Smooth muscle cell of the brain vasculature (primary cell): ENCODE measurements at places on chromosomes 12 and 14.

DNA sequence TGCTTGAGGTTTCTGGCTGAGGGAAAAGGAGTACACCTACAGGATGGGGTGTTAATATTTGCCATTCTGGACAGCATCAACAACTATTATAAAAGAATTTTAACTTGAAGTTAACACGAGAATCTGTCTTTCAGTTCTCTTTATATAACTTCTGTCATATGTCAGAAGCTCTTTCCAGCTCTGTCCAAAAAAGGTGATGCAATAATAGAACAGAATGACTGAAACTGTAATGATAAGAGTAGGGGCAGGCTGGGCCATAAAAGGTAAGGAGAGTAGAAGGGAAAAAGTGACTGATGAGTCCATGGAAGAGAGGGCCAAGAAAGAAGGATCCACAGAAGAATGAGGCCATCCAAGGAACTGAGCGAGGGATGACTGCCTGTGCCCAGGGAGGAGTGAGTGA, 966.7 kb upstream of the FBXO33 start:
- no peak for DNase-seq

DNA sequence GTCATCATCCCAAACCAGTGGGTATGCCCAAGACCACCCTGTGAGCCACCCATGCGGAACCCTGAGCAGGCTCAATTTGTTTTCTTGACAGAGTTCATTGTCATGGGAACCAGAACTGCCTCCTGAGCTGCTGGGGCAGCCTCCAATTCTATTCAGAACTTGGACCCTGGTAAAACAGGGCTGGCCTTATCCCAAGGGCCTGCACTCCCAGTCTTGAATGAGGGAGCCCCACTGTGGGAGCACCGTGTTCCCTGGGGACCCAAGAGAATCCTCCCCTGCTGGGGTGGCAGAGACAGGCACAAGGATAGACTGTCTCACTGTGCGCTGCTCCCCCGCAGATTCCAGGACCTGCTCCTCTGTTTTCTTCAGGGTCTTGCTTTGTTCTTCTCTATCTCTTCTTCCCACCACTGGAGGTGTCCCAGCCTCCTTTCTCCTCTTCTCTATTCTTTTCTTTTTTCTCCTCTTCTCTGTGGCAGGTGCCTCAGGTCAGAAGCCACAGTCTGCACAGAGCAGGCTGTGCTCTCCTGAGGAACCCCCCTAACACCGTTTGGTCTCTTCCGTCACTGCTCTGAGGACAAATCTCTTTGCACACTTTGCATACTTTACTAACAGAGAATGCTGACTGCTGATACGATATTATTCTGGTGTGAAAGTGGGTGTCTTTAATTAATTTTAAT, 31.2 kb upstream of the CHPT1 start:
- no peak for DNase-seq

- DNase-seq: peak; percentile 24
Measured at GRCh38 chr14:36070031-36070719, 106.3 kb downstream of the PTCSC3 start.

DNA sequence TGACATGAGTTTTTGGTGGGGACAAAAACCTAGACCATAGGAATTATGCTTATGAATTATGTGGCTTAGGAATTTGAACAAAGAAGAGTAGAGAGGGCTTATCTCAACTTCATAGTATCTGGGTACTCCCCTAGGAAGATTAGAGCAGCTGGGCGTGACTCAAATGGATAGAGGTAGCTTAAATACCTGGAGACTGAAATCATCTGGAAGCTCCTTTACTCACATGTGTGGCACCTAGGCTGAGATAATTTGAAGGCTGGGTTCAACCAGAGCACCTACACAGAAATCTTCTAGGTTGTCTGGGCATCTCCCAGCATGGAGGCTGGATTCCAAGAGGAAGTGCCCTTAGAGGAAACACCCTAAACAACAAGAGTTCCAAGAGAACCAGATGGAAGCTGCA, 393.9 kb downstream of the ADAMTS20 start:
- no peak for DNase-seq

DNA sequence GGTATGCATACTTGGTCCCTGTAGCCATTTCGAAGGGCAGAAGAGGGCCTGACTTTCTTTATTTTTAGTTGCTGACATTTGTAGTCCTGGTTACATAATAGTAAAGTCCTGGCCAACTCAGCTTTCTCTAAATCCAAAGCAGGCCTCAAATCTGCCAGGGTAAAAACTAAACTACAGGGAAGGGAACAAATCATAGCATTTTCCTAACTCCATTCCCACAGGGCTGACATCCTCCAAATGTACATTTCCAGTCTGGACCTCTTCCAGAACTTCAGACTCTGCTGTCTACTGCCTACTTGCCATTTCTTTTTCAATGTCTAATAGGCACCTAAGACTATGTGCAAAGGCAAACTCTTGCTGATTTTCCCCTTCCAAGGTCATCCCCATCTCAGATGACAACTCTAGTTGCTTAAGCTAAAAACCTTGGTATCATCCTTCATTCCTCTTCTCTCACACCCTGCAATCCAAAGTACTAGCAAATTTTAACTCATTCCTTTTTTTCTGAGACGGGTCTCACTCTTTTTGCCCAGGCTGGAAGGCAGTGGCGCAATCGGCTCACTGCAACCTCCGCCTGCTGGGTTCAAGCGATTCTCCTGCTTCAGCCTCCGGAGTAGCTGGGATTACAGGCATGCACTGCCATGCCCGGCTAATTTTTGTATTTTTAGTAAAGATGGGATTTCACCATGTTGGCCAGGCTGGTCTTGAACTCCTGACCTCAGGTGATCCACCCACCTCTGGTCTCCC, 2.0 kb downstream of the DDIT3 start:
- no peak for DNase-seq

- DNase-seq: no peak
Measured at GRCh38 chr12:131829356-131829747, 1.2 kb downstream of the MMP17 start.

DNA sequence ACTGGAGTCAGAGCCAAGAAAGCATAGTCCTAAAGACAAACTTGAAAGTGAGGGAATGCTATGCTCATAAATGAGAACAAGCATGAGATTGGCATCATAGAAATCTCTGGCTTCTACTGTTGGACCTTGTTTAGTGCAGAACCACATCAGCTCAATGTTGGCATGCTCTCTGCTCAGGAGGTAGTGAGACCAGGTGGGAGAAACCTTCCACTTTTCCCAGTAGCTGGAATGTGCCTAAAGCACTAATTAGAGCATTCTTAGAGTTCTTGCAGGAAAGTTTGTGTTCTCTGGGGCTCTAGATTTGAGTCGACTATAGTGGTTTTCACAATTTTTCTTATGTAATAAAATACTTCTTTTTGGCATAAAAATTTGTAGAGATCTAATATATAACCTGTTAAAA, 159.7 kb upstream of the PRICKLE1 start:
- no peak for DNase-seq

DNA sequence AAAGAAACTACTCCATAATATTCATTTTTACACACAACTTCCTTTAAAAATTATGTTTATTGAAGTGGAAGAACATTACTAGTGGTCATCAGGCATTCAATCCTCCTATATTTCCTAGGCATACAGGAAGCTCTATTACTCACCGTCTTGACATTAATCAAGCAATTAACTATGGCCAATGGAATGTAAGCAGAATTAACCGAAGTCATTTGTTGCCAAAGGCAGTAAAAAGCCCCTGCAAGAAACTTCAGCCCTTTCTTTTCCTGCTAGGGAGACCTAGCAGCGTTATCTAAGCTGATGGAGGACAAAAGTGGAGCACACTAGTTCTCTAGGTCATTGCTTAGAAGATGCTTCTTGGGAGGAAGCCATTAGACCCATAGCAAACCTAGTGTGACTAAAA, 399.6 kb downstream of the KCNH5 start:
- no peak for DNase-seq

GRCh38 chr14:104513641-104514046, 65.9 kb upstream of the C14orf180 start:
- no peak for DNase-seq

GRCh38 chr12:20188930-20189653, 179.2 kb upstream of the PDE3A start:
- no peak for DNase-seq

DNA sequence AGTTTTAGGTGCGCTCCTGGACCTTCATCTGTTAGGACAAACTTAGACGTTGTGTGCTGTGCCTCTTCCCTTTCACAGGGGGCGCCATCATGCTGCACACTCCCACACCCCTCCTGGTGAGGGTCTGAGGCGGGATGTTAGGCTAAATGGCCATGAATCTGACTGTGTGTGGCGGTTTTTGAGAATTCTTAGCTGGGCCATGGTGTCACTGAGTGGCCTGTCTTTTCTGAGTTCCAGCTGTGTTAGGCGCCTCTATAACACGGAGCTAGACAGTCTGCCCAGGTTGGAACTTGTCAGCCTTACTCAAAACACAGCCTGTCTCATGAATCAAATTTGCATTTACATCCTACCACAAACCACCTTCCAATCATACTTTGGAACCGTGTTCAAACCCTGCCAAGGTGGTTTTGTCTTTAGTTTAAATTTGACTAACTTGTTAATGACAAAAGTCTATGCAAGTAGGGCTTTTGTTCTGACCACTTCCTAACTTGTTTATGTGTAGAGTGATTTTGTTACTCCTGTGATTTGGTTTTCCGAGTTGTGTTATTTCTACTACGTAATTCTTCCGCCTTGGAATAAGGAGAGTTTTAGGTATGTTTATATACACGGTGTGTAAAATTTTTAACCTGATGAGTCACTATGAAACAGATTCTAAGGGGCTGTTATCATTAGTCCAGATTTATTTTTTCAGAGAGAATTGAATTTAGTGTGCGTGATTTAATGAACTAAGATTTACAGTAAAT, 19.6 kb downstream of the ACVR1B start:
- no peak for DNase-seq

GRCh38 chr14:103736546-103737431, 21.2 kb downstream of the ZFYVE21 start:
- DNase-seq: no peak

- no peak for DNase-seq
Measured at GRCh38 chr12:18327036-18327435, 65.7 kb downstream of the PIK3C2G start.

DNA sequence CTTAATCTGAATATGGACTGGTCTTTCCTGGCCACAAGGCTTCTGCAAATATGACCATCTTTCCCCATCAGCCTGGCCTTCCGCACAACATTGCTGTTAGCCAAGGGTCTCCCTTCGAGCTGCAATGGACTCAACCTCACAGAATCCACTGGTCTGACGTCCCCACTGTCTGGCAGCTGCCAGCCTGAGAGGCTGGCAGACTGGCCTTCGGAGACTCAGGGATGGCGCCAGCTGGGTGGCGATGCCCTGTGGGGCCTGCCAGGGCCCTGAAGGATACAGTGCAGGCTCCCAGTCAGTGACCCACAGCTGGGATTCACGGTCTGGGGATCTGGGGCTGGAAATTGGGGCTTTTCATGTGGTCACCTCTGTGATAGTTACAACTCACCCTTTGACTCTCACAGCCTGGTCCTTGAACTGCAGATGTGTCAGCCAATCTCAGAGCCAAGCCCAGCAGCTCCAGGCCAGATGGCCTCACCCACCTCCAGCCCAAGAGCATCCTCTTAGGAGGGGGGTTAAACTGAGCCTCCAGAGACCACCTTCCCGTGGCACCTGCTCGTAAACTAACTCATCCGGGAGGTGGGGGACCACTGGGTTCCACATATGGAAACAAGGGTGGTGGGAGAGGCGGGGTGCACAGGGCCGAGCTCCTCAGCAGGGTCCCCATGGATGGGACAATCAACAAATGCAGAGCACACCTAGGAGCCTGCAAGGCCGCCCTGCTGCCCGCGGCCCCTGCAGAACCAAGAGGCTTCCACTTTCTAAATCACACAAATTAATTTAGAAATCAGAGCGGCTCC, 21.1 kb upstream of the C14orf180 start:
- no peak for DNase-seq

GRCh38 chr14:71355324-71356201, 448.3 kb downstream of the PCNX1 start:
- no peak for DNase-seq

- DNase-seq: no peak
Measured at GRCh38 chr14:62347562-62348011, 585.4 kb downstream of the SNAPC1 start.

GRCh38 chr12:14957551-14958168, 3.7 kb downstream of the ARHGDIB start:
- no peak for DNase-seq

- peak; percentile 7 for DNase-seq
Measured at GRCh38 chr14:60064491-60065072, 27.1 kb upstream of the PCNX4 start.

- DNase-seq: no peak
Measured at GRCh38 chr12:103679421-103680170, 92.5 kb downstream of the STAB2 start.

DNA sequence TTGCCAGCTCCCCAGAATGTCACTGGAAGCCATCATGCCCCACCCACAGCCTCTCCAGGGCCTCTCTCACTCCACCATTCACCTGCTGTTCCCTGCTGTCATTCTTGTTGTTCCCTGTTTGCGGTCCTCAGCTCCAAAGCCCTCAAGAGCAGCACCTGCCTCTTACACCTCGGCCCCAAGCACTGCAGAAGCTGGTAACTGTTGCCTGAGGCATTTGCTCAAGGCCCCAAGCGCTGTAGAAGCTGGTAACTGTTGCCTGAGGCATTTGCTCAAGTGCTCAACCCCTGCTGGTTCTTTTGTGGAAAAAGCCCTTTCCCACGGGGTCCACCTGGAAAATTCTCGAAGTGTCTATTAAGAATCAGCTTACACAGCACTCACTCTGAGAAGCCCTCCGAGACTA, 78.0 kb downstream of the ARL6IP4 start:
- no peak for DNase-seq

DNA sequence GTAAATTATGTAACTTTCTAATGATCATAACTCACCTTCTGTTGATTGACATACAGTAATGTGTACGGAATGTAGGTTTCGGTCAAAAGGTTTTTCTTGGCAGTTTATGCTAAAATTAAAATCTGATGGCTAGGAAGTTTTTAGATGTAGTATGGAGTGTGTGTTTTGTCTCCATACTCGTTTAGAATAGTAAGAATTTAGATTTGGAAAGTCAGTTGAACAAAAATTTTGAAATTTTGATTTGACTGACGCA, 859 bp downstream of the PALS1 start:
- DNase-seq: no peak

DNA sequence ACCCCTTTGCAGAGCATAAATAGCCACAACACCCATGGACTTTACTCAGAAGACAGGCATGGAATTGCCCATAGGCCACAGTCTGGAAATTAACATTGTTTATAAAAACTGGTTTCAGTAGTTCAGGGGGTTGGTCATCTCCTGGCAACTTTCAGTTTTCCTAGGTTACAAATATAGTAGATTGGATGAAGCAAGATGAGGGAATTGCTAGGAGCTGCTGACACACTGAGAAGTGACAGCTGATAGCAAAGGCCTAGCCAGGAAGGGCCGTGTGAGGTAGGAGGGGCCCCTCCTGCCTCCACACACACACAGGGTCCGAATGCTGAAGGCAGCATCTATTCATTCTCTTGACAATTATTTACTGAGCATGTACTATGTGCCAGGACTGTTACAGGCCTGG, 8.3 kb downstream of the GALNT16 start:
- DNase-seq: no peak

GRCh38 chr14:43532825-43533416, 974.2 kb downstream of the FSCB start:
- DNase-seq: no peak

GRCh38 chr14:77059276-77059915, 30.9 kb upstream of the IRF2BPL start:
- DNase-seq: no peak
